ENCODE measurements at places on chromosomes 2 and 18. TPM values are rescaled to one million over a fixed set of nuclear protein-coding genes. Genes with fewer than 3 reads are reported as not detected.

Gene MROH2A
- total RNA-seq = not detected

Gene SERPINB10
- total RNA-seq = not detected

Gene ZNF521
- total RNA-seq = 56.2 TPM

Gene CCDC68
- total RNA-seq = 15.2 TPM

Gene GAL3ST2
- total RNA-seq = not detected

Gene ICOS
- total RNA-seq = 0.19 TPM

Gene ABCB11
- 14.1 TPM for total RNA-seq

Gene REG3G
- total RNA-seq = not detected

Gene IL36G
- total RNA-seq = not detected

Gene NR4A2
- 20.9 TPM for total RNA-seq

Gene LCT
- total RNA-seq = not detected

Gene RBM44
- total RNA-seq = 1.5 TPM
